ENCODE measurements at places on chromosomes 7 and 10.

- peak; percentile 8 for DNase-seq
Observed at GRCh38 chr7:37287131-37287855, 161.4 kb downstream of the ELMO1 start.

GRCh38 chr10:14001298-14002040 is 329.3 kb downstream of the FRMD4A start:
- DNase-seq, result no peak

GRCh38 chr10:79034271-79034876 is 34.4 kb upstream of the ZMIZ1 start:
- DNase-seq, result no peak

- no peak for DNase-seq
Observed at GRCh38 chr7:24052572-24053260, 231.3 kb upstream of the NPY start.

GRCh38 chr10:78806681-78807221 is 262.0 kb upstream of the ZMIZ1 start:
- no peak for DNase-seq

GRCh38 chr10:36591436-36591835 is 534.0 kb upstream of the ANKRD30A start:
- no peak for DNase-seq

GRCh38 chr10:90947030-90947960 is 26.4 kb upstream of the ANKRD1 start:
- no peak for DNase-seq

GRCh38 chr7:111262293-111263116 is 171.6 kb downstream of the LRRN3 start:
- no peak for DNase-seq

GRCh38 chr7:157522189-157522588 is 185.4 kb downstream of the DNAJB6 start:
- no peak for DNase-seq

GRCh38 chr7:95609277-95609971 is 13.1 kb upstream of the PDK4 start:
- DNase-seq, result peak; percentile 82

DNA sequence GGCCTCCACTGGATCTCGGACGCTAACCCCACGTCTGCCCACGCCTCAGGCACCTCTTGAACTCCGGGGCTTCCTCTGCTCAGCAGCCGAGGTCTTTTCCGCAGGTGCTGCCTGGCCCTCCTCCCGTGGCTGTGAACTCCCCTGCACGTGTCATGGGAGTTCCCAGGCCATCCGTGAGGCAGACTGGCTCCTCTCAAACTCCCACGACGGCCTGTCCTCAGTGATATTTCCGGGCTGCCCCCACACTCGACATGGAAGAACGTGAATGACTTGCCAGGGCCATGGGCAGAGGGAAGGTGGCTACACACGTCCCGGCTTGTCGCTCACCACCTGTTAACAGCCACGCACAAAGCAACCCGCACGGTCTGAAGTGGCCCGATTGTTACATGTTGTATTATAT is 110.9 kb downstream of the ADARB2 start:
- no peak for DNase-seq

DNA sequence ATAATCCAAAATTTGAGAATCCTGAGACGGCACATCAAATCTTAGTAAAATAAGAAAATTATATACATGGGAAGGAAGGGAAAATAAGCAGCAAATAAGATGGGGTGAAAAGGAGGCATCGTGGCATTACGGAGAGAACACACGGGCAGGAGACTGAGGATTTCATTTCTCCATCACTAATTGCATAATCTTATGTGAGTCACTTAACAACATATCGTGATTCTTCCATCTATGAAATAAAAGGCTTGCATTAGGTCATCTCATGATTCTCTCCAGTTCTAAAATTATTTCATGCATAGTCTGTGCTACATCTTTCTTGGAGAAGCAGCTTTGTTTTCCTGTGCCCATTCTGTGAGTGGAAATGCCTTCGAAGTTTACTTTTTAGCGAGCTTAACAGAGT is 288.7 kb downstream of the LRMDA start:
- no peak for DNase-seq

DNA sequence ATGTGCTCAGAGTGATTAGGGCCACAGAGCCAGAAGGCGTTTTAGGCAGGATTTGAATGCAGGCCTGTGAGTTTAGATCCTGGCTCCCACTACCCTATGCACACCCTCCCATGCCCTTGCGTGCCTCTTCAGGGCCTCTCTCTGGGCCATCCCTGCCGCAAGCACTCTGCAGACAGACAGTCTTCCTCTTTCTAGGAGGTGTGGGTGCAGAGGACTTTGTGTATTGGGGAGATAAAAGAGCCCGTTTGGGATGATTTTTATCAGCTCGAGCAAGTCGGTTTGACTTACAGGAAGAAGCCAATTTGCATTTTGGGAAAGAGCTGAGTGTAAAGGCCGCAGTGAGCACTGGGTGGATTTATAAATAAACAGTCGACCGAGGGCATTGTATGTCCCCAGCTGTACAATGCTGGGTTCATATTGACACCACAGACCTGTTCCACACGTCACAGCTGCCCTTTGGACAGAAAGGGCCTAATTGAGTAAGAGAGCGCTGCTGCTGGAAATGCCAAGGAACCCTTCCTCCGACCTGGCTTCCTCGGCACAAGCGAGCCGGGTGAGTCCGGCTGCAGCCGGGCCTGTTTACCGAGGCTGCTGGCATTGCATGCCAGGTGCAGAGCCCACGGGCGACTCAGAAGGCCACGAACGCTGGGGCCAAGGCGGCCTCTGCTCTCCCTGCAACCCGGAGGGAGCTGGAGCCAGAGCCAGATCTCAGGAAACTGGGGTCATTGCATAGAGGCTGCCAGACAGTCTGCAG is 25.1 kb downstream of the ZMIZ1 start:
- DNase-seq, result peak; percentile 15

DNA sequence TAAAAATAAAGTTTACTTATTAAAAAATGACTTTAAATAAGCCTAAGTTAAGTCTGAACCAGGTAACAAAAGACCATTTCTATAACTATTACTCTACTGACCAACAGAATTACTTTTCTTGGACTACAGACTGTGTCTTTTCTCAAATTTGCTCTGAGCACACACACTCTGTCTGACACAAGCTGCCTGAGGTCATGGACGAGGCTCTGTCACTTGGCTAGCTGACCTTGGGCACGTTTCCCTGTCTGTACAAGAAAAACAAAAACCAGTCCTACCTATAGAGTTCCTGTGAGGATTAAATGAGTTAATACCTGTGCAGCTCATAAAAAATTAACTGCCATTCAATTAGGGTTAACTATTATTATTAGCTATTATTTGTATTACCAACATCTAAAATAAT is 22.9 kb downstream of the ATE1 start:
- no peak for DNase-seq

DNA sequence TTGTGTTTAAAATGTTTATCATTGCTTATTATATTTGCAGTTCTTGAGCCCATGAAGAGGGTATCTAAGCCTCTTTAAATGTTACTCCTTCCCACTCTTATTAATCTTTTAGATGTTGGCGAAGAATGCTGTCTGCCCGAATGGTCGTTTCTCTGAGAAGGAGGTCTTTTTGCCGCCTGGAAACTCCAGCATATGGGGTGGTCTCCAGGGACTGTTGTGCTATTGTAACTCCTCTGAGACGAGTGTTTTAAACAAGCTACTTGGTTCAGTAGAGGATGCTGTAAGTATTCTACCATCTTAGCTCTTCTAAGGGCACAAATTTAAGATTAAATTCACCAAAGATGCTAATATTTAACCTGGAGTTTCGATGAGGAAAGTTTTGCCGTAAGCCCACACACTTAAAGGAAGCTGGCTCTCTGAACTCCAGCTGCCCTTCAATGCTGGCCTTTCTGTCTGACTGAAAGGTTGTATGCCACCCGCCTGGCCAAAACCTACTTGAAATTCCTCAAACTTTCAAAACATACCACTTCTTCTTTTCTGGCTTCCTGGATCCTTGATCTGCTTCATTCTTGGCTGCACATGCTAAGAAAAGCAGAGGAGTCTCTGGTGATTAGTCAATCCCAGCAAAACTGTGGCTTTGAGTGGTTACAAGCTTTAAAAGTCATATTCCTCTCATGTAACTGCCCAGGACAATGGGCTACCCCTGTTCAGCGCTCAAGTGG is 74.7 kb downstream of the ABCA13 start:
- no peak for DNase-seq

DNA sequence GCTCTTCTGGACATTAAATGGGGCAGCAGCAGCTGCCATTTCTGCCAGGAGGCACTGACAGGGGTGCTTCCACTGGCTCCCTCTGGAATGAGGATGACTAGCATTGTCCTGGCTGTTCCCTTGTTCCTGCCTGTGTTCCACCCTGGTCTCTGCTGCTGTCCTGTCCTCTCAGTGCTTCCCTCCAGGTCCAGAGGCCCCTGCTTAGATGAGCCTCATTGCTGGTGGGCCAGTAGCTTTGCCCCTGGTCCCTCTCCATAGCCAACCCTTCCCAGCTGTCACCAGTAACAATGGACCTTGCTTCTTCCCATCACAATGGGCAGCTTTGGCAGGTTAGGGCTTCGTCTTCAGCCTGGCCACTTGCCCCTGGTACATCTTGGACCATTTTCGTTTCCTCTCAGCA is 561.1 kb downstream of the TCERG1L start:
- DNase-seq, result no peak

DNA sequence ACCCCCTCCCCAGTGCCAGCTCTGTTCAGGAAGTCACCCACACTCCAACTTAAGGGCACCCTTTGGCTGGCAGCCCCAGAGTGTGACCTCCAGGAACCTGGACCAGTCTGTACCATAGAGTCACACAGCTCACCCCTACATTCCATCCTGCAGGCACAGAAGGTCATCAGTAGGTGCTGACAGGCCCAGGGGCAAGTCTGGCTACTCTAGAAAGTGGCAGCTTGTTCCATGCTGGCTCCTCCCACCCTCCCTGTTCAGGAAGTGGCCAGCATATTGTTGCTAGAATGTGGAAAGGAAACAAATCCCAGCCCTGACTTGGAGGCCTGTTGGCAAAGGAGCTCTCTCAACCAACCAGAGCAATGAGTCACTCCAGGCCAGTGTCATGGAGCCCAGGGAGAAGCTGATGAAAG is 3.2 kb upstream of the NCOA4 start:
- no peak for DNase-seq

DNA sequence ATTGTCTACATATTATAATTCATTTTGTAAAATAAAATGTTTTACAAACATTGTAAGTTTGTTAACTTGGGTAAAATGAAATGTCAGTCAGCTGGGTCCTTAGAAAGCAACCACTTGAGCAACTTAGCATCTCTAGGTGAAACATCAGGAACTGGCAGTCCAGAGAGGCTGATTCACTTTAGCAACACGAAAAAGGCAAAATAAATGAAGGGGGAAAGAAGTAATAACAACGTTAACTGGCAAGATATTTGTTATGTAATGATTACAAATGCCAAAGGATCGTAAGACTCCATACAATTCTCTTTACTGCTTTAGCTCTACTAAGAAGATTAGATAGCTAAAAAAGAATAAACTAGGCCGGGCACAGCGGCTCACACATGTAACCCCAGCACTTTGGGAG is 5.0 kb downstream of the PDZD8 start:
- no peak for DNase-seq

DNA sequence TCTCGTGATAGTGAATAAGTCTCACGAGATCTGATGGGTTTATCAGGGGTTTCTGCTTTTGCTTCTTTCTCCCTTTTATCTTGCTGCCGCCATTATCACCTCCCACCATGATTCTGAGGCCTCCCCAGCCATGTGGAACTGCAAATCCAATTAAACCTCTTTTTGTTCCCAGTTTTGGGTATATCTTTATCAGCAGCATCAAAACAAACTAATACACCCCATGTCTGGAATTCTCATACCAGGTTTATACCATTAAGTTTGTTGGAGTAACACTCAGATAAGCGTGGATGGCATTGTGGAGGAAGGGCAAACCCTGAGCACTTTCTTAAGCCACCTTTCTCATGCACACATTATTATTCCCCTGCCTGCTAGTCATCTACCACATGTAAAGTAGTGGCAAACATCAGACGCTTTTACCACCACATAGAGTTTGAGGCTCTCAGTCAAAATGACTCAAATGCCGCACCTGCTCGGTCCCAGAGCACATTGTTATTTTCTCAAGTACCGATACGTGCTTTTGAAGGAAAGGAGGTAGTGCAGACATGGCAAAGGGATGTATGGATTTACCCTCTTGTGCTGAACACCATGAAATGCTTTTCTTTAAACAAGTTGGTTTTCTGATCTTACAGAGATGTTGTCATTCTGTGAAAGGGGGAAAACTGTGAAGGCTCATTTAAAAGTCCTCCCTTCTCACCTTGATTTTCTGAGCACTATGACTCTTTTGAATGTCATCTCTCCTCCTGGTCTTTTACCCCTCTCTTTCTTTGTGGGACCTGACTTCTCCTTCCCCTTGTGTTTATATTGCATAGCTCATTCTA is 429.7 kb downstream of the EXOC4 start:
- no peak for DNase-seq

GRCh38 chr7:110090110-110090820 is 1000.7 kb upstream of the LRRN3 start:
- DNase-seq, result no peak

DNA sequence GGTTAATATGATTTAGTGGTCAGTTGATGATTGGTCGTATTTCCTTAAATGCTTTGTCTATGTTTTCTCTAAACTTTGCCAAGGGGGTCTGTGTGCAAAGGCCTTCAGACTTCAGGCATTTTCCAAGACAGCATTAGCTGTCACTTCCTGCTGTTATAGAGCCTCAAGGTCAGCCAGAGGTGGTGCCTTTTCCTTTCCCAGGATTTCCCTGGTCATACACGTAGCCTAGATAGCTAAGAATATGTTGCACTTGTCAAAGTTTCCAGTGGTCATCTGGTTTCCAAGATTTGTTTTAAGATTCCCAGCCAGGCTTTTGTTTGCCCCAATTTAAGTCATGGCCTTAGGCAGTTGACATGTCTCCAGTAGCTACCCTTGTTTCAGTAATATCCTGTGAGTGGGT is 133.2 kb upstream of the IGFBP3 start:
- DNase-seq, result no peak

- DNase-seq, result no peak
Observed at GRCh38 chr10:88880282-88881076, 434 bp downstream of the STAMBPL1 start.

- no peak for DNase-seq
Observed at GRCh38 chr7:80804589-80804988, 114.3 kb downstream of the SEMA3C start.

DNA sequence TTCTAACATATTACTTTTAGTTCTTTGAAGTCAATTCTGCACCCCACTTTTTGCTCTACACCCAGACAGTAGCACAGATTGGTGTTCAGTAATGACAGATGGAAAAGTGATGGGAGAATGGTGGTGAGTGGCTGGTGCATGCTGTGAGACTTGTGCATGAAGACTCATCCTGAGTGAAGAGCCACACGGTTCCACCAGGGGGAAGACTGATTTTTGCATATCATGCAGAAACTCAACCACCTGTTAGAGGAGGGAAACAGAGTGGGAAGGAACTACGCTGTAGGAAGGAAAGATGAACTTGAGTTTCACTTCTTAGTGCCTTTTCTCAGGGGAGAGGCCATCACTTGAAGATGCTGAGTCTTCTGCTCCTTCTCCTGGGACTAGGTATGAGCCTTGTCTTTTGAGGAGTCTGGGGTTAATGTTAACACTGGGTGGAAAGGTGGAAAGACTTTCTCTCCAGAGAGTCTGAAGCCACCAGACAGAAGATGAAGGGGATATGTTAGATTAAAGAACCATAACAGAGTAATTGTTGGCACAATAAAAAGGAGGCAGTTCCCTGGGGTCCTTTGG is 9.3 kb upstream of the PRSS1 start:
- no peak for DNase-seq

GRCh38 chr7:101557421-101557820 is 71.7 kb downstream of the MYL10 start:
- no peak for DNase-seq

GRCh38 chr10:2053805-2054204 is 316.5 kb upstream of the ADARB2 start:
- no peak for DNase-seq
